Activated CD8-positive, alpha-beta memory T cell treated with anti-CD3 and anti-CD28 coated beads, Interleukin-2, amount 50 U/mL, for 48 hours (primary cell): ENCODE measurements at places on chromosomes 1 and 21.

GRCh38 chr1:155139895-155140629 is at the start of gene DPM3:
Gene DPM3 (minus strand): TSS chr1:155140531. CDS start chr1:155140240, 291 bp downstream.
- peak; percentile 94 for DNase-seq

DNA sequence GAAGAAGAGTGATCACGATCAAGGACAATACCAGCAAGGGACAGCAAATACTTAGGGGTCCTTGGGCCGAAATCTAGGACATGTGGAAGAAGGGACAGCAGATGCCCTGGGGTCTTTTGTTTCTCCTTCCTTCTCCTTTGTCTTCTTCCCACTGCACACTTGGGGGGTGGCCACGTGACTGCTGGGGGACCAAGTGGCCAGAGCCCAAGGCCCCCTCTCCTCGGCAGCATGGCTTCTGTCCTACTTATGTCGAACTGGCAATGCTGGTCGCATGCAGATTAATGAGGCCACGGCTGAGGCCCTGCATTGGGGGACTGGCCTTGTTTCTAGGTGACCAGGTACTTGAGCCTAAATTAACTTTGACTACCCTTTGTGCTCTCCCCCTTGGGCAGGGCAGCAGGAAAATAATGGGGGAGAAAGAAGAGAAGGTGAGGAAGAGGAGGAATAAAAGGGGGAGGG is 83.0 kb downstream of the GRIK3 start:
- DNase-seq, result no peak

GRCh38 chr21:34635307-34635706 is 20.4 kb upstream of the RCAN1 start:
- peak; percentile 68 for DNase-seq

- DNase-seq, result no peak
These were observed 390.5 kb downstream of the PLPP3 start for GRCh38 chr1:56188855-56189254.

- DNase-seq, result no peak
These were observed 70.2 kb downstream of the SLC5A9 start for GRCh38 chr1:48292706-48293105.

- DNase-seq, result no peak
These were observed 8.3 kb upstream of the PTPRF start for GRCh38 chr1:43522431-43522775.

- no peak for DNase-seq
These were observed 69.3 kb downstream of the RPS6KA1 start for GRCh38 chr1:26598890-26599289.

DNA sequence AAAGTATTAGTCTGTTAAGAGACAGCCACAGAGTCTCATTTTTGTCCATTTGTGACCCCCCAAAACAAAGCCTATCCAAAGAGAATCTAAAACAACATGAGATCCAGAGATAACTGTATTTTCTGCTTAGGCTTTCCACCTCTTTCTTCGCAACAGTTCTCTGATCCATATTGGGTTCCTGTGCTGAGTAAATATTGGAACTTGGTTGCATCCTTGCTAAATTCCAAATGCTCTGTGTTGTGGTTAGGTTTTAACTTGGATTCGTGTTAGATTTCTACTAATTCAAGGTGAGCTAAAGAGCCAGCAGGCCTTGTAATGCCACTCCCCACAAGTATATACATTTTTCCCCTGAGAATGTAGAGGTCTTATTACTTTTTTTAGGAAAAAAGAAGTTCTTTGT is 29.2 kb downstream of the FMO1 start:
- DNase-seq, result no peak

DNA sequence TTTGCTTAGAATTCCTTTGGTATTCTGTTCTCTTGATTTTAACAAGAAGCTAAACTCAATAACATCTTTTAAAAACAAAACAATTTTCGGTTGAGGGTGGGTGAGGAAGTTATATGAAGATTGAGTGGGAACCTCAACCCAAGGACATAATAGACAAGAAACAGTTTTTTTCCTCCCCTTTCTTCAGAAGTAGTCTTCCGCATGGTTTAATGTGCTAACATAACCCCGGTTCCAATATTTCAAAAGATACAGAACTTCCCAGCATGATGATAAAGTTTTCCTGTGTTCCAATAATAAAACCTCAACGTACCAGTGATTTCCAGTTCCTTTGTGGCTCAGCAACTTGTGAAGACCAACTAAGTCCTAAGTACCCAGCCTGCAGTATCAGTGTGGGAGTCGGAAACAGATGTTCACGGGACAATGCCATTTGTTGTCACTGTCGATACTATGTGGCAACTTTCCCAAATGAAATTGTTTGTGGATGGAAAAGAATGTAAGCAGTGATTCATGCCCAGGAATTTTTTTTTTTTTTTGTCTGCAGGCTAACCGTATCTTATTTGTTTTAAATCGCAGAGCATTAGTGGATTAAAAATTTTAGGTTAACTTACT is 48.5 kb downstream of the NR5A2 start:
- DNase-seq, result no peak

DNA sequence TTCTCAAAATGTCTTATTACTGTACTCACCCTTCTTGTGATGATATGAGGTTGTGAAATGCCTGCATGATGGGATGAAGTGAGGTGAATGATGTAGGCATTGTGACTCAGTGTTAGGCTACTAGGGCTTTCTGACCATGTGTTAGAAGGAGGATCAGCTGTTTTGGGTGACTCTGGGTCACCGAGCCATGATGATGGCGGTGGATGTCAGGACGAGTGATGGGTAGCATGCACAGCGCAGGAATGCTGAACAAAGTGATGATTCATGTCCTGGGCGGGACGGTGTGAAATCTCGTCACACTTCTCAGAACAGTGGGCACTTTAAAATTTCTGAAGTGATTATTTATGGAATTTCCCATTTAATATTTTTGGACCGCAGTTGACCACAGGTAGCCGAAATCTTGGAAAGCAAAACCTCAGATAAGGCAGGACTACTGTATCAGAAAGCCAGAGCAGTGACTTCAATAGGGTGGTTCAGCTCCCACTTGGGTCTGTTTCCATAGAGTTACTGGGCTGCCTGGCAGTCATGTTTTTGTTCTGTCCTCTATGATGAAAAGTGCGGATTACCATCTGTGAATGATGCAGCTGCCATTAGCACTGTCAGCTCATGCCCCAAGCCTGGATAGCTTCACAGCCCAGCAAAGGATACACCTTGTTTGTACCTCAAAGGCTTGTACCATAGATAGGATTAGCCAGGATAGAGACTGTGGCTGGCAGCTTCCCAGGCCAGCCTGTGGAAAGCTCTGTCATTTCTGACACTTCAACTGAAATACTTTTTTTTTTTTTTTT is 26.6 kb downstream of the IL6R start:
- no peak for DNase-seq

GRCh38 chr1:209586221-209586740 is 2.8 kb downstream of the CAMK1G start:
- DNase-seq, result no peak

- no peak for DNase-seq
These were observed 27.9 kb downstream of the LIN9 start for GRCh38 chr1:226281058-226281457.

DNA sequence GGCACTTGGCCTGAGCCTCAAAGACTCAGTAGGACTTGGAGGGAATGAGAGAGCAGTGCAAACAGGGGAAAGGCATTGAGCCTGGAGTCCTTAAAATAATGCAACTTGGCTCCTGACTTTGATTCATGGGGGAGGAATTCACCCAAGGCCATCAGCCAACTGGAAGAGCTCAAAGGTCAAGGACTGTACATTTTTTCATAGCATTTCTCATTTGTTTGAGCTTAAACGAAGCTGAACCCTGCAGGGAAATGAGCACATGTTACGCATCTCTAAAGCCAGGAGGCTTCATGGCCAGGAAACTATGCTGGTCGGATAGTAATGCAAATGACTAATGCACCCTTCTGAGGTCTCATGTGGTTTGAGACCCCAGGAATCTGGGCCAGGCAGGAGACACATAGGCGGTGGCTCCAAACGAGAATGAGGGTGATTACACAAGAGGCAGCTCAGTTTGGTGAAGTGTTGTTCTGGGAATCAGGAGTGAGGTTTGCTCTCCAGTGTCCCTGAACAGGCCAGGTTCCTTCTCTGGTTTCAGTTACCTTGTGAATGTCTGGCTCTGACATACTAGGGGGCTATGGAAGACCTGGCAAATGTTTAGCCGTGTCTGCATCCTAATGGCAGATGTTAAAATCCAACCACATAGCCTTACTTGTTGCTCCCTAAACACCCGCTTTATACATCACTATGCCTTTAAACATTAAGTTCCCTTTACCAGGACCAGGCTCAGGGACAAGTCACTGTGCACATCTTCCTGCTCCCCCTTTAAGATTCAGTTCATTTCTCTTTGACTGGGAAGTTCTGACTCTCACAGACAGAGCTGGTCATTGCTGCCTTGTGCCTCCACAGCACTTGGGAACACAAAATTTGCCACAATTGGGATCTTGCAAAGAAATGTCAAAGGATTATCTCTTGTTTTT is 503.9 kb upstream of the USP24 start:
- DNase-seq, result no peak

- DNase-seq, result no peak
These were observed 26.4 kb downstream of the LRRC8D start for GRCh38 chr1:89847191-89847729.

GRCh38 chr21:17738176-17738953 is 80.8 kb downstream of the C21orf91 start:
- DNase-seq, result no peak

DNA sequence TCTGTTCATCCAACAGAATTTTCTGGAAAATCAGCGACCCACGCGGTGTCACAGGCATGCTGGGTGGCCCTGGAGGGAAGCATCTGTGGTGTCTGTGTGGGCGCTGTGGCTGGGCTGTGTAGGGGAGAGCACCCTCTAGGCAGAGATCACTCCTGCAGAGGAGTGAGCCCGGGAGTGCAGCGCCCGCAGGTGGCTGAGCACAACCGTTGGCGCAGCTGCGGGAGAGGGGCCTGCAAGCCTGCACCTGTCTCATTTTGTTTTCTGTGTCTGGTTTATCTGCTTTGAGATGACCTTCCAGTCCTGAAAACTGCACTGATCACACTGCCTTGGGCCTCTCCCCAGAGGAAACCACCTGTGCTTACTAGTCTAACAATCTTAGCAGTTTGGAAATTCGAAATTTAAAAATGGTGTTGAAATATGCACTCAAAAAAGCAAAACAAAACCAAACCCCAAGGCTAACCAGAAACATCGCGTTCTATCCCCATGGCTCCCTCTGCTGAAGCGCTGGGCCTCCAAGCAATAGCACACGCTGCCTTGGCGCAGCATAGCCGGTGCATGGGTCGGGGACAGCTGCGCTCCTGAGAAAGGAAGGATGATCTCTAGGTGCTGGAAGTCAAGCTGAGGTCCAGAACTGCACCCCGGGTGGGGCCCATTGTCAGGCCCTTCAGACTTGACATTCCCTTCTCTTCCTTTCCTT is 4.8 kb downstream of the FAM3B start:
- no peak for DNase-seq

- no peak for DNase-seq
These were observed 50.5 kb downstream of the MORN1 start for GRCh38 chr1:2340918-2341254.

DNA sequence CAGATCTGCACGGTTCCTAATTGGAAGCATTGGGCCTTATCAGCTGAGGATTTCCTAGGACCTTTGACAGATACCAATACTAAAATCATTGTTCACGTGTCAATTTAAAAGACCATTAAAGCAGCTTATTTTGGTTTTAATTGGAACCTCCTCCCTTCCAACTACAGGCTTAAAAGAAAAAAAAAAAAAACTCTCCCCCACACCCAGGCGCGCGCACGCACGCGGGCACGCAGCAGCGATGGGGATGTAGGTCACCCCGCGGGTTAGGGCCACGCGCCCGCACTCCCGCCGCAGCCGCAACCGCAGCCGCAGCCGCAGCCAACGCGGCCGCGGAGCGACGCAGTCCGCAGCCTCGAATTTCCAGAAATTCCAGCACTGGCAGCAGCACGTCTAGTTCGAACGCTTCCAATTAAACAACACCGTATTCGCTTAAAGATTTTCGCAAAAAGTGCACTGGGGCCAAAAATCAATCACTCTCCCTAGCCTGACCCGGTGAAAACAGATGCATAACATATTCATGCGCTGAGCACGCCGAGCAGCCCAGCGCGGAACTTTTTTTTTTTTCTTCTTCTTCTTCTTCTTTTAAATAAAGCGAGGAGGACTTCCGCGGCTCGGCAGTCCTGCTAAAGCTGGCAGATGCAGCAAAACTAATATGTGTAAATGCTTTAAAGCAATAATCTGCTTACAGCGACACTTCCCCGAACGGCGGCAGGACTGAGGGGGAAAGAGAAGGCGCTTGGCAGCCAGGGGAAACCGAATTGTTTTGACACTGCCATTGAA is 13.3 kb upstream of the BARHL2 start:
- DNase-seq, result no peak

DNA sequence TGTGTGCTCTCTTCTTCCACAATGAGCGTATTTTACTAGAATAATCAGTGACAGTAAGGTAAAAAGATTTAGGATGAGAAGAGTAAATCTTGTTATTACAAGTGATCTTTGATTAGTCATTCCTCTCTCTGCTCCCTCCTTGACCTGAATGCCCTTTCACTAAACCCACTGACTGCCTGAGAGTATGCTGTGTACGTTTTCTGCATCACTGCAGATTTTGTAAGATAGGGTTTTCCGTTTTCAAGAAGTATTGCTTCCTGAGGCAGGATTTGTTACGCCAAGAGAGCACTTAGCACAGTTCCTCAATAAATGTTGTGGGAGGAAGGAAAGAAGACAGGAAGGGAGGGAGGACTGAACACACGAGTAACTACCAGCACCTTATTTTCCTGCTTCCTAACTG is 7.7 kb upstream of the LAMB3 start:
- DNase-seq, result no peak

GRCh38 chr1:186054932-186055331 is 320.1 kb downstream of the TPR start:
- no peak for DNase-seq

- DNase-seq, result no peak
These were observed 117.2 kb downstream of the NRDC start for GRCh38 chr1:51761351-51761750.

GRCh38 chr1:203590603-203591002 is 36.0 kb upstream of the ATP2B4 start:
- no peak for DNase-seq

- DNase-seq, result no peak
These were observed 21.3 kb upstream of the ATF3 start for GRCh38 chr1:212587016-212587887.
